ENCODE measurements at places on chromosomes 3 and 15.

GRCh38 chr3:37173806-37174205, 576 bp downstream of the LRRFIP2 start:
- peak; percentile 32 for DNase-seq

GRCh38 chr15:74613089-74613952, 2.3 kb upstream of the CLK3 start:
- no peak for DNase-seq

DNA sequence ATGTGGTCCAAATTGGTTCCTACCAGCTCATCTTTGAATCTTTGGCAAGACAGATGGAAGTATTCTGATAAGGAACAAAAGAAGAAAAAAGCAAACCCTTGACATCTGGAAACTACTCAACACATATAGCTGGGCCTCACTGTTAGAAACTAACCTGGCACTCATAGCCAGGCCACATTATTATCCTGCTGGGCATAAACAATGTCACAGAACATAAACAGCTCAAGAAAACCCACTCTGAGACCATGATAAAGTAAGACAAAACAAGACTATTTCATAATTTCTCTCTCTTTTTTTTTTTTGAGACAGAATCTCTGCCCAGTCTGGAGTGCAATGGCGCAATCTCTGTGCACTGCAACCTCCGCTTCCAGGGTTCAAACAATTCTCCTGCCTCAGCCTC, 1093.2 kb downstream of the FHIT start:
- DNase-seq: no peak

GRCh38 chr3:171415070-171415469, 45.1 kb downstream of the TNIK start:
- DNase-seq: no peak

- peak; percentile 56 for DNase-seq
Measured at GRCh38 chr15:78061963-78062427, 15.5 kb downstream of the TBC1D2B start.

DNA sequence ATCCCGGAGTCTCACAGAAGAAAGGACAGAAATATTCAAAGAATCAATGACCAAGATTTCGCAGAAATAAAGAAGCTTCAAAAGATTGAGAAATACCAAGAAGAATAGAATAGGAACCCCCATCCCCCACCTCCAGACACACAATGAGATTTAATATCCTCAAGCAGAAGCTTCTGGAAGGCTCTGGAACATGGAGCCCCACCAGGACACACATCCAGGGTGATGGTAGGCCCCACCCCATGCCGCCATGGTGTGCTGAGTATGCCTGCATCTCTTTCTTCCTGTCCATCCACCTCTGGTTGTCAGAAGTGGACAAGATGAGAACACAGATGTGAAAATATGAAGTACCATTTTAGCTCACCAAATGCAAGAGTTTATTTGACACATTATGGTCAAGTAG, 19.3 kb downstream of the PRR23E start:
- no peak for DNase-seq

DNA sequence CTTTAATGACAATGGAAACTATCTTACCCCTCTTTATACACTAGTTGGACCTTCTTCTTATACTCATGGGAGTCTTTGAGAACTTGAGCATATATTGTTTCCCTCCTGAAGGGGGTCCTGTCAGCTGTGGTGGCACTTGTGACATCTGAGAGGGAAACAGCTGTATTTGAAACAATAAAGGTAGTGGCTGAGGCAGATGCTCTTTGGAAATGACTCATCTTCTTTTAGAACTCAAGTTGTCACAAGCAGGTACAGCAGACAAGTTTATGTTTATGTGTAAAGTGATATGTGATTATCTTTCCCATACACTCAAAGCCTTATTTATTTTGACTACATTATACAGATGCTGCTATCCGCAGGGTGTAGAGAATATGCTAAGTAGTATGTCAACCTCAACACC, 220.0 kb upstream of the GRM7 start:
- DNase-seq: no peak
